Hematopoietic multipotent progenitor cell treated with erythropoietin and hydrocortisone succinate and interleukin-3 and kit ligand, for 6 days (in vitro differentiated cells): ENCODE measurements at places on chromosomes 13 and 19.
A peak's percentile ranks its signal among the peaks of the same experiment; 100 is the strongest.

DNA sequence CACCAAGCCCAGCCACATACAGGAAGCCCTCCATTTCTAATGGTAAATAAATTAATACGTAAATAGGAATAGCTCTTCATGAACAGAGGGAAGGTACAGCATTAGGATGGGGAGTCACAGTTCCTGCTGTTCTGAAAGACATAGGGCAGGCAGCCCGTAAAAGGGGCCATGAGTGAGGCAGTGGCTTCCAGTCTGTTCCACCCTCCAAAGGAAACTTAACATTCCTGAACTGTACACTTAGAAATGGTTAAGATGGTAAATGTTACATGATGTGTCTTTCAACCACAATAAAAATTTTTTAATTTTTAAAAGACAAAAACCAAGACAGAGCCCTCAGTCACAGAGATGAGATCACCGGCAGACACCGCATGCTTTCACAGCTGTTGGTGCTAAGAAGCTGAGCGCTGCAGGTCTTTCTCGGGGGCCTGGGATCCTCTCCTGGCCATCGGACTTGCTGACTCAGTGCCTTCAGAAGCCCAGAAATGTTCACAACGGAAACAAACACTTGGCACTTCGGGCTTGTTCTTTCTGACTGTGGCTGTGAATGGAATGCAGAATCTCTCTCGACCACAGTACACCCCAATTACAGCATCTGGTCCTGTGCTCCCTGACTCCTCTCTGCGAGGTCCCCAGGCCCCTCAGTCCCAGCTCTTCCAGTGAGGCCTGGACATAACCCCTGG is 36.4 kb downstream of the EPS15L1 start:
- no peak for DNase-seq

- DNase-seq = peak; percentile 19
Measured at GRCh38 chr13:110108348-110109139, 198.4 kb downstream of the COL4A1 start.

DNA sequence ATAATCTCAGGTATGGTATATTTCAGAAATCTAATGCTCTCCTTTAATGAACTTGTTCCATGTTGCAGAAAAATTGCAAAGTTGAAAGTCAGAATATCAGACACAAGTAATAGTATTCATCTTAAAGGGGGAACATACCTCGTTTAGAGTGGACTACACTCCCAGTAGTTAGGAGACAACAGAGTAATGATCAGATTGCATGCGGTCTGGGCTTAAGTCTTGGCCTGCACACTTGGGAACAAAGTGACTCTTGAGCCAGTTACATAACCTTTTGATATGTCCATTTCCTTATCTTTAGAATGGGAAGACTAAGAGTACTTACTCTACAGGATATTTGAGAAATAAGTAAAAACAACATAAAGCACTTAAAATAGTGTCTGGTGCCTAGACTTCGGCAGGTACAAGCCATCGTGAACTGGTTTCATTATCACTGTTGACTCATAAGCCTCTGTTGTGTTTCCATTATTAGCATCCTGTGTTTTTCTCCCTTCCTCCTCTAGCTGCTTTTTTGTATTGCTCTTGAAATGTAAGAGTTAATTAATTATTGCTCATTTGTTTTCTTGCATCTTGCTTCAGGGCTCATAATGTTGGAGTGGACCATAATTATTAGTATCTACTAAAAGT is 53.0 kb downstream of the DPY19L3 start:
- no peak for DNase-seq

DNA sequence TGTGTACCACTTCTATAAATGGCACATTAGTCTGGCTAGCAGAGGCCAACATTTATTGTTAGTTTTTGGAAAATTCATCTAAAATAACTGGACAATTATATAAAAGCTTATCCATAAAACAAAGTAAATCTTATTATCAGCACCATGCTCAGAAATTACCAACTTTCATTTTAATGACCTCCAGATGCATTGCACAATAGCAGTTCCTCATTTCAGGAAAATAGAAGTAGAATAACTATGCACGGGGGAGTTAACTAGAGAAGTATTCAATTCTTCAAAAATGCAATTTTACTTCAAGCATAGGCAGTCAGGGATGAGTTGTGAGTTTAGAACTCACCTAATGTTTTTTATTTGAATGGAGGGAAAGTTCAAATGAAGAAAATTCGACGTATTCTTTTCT is 1023.5 kb downstream of the PCDH17 start:
- DNase-seq = peak; percentile 28

DNA sequence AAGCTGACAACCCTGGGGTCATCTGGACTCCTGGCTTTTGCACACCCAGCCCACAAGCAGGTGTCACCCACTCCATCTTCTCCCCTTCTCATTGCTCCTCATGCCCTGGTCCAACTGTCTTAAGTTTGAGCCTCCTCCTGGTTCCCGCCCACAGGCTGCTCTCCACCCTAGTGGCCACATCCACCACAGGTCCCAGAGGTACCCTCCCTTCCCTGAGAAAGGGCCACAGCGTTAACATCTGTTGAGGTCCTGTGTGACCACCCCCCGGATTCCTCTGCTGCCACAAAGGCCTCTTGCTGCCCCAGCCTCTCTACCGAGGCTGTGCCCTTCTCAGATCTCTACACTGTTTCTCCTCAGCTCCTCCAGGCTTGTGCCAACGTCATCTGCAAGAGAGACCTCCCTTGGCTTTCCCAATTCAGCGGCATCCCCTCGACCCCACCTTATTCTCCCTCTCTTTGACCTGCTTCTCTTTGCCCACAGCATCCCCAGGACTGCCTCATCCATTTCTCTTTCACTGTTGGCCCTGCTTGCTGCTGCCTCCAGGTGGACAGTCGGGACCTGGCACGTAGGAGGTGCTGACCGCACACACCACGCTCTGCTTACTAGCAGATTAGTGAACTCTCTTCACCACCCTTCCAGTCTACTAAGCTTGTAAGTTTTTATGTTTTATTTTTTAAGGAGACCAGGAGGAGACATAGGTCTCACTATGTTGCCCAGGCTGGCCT is 33.3 kb downstream of the SUGP2 start:
- DNase-seq = peak; percentile 24
